ENCODE measurements at places on chromosomes 4 and X.
A peak's percentile ranks its signal among the peaks of the same experiment; 100 is the strongest.

DNA sequence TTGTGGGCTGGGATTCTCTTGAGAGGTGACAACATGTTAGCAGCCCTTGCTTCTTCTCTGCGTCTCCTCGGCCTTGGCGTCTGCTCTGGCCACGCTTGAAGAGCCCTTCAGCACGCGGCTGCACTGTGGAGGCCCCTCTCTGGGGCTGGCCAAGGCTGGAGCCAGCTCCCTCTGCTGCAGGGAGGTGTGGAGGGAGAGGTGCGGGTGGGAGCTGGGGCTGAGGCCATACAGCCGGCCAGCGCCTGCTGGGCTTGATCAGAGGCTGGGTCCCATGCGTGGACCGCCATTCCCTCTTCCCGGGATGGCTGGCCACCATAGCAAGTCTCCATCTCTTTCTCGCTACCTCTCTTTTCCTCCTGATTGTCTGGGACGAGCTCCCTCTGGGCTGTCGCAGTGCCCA, 539.0 kb downstream of the PCDH7 start:
- no peak for DNase-seq

DNA sequence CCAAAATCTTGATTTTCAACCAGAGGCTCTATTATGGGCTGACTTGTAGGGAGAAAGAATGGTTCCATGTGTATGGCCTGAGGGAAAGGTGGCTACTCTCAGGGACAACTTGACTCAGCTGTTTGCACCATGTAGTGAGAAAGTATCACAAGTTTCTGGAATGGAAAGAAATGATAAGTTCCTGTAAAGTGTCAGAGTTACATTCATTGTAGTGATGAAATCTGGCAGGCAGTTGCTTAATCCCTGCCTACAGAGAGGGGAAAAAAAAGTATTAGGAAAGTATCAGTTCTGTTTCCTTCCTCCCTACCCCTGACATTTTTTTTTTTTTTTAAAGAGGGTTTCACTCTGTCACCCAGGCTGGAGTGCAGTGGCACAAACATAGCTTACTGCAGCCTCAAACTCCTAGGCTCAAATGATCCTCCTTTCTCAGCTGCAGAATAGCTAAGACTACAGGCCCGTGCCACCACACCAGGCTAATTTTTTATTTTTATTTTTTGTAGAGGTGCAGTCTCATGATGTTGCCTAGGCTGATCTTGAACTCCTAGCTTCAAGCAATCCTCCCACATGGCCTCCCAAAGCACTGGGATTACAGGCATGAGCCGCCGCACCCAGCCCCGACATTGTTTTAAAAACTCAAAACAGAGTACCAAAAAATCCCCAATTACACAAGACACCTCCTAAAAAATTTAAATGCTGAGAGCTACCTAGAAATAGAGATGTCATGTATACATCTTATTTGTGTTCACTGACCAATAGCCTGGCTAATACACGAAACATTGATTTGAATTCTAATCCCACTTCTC, 4.8 kb upstream of the FBXL5 start:
- no peak for DNase-seq

- no peak for DNase-seq
These were observed 224.1 kb upstream of the FGF16 start for GRCh38 chrX:77223046-77223445.

DNA sequence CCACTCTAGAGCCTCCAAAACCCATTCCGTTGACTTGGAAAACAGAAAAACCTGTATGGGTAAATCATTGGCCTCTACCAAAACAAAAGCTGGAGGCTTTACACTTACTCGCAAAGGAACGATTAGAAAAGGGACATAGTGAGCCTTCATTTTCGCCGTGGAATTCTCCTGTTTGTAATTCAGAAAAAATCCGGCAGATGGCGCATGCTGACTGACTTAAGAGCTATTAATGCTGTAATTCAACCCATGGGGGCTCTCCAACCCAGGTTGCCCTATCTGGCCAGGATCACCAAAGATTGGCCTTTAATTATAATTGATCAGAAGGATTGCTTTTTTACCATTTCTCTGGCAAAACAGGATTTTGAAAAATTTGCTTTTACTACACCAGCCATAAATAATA, 60.8 kb downstream of the ZNF732 start:
- DNase-seq: peak; percentile 72

- DNase-seq: peak; percentile 71
These were observed 1.7 kb upstream of the DCTD start for GRCh38 chr4:182918791-182919302.

DNA sequence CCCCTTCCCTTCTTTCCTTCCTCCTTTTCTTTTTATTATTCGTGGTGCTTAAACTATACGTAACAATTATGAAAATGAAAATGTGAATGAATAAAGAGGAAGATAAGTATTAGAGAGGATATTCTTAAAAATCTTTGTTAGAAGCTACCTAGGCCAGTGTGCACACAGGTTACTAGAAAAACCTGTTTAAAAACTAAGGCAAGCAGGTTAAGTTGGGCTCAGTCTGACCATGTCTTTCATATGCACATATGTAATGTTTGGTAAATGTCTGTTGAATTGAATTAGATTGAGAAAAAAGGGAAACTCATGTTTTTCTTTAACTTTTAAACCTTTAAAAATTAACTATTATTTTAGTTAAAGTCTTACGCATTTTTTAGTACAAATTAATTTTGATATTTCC, 7.8 kb downstream of the SHROOM3 start:
- DNase-seq: no peak
